ENCODE measurements at places on chromosomes 1 and 21.

DNA sequence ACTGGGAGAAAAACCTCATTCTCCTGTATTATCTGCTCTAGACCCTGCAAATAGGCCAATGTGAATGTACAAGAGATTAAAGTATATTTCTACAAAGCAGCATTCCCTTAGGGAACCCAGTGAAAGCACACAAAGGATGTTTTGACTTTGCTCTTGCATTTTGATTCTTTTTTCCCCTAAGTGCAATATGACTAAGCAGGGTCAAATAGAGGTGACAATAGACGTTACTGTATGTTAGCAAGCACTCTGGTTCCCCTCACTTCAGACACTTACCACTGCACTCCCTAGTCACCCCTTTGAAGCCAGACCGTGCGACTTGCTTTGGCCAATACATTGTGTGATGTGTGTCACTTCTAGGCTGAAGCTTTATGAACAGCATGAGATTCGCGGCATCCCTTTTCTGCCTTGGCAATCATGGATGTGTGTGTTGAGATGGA, 209.7 kb downstream of the RHOU start:
- DNase-seq, result no peak

DNA sequence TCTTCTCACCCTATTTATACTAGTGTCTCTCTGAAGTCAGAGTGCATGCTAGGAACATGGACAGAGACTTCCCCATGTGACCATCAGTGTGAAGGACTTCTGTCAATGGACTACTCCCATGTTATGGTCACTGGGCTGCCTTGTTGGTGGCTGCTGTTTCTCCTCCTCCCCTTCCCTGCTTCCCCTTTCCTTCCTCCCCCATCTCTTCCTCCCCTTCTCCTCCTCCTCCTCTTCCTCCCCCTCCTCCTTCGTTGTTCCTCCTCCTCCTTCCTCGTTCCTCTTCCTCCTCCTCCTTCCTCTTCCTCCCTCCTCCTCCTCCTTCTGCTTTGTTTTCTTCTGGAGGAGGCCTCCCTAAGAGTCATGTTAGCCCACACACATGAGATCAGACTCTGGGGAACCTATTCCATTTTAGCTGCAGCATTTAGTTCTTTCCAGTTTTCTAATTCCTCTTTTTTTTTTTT, 35.8 kb downstream of the IER5 start:
- DNase-seq, result no peak

- DNase-seq, result no peak
These were observed 43.0 kb upstream of the ADAMTS1 start for GRCh38 chr21:26888256-26888655.

DNA sequence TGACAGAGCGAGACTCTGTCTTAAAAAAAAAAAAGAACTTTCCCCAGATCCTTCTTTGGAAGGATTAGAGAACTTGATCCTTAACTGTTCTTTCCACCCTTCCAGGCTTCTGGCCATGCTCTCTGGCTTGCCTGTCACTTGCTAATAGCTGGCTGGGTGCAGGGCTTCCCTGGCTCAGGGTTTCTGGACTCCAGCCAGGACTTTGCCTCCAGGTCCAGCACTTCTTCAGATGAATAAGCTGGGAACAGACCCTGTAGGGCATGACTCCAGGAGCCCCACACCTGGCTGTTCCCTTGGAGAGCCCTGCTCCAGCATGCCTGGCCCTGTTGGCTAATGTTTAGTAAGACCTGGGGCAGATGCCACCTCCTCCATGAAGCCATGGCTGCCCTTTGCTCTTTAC, 3.3 kb upstream of the NT5C1A start:
- no peak for DNase-seq

DNA sequence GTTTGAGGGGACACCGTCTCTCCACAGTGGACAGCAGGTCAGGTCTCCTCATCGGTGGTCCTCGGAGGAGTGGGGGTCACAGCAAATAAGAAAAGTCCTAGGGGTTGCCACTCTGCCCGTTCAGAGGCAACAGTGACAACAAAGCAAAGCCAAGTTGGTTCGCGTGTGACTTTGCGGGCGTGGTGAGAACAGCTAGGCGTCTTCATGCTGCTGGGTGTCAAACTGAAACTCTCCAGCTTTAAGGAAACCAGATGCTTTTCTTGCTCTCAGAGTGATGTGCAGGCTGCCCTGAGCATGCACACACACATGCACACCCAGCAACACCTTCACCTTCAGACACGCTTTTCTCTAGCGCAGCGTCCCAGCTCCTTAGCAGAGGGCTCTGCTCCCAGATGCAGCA, 70.1 kb upstream of the ARHGEF16 start:
- DNase-seq, result no peak

GRCh38 chr1:44694863-44695478, 20.5 kb downstream of the ARMH1 start:
- DNase-seq, result no peak
